ENCODE measurements at places on chromosomes 2 and 18.

- DNase-seq, result no peak
Measured at GRCh38 chr2:235618039-235618438, 124.2 kb downstream of the AGAP1 start.

GRCh38 chr2:2837746-2838547 lies 506.9 kb upstream of the MYT1L start:
- no peak for DNase-seq

DNA sequence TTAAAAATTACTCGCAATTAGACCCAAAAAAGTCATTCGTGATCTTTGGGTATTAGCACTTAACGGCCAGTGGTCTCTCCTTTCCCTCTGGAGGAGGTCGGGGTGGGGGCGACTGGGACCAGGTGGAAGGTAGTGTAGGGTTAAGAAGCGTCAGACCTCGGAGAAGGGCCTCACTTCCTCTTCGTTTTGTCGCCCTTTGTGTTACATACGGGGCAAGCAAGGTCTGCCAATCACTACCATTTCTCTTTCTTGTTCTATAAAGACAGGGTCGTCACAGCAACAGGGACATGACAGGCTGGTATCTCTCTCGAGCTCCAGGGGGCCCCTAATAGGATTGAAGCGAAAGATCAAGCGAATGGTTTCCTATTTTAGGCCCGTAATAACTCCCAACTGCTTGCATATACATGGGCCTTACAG lies 136.6 kb downstream of the INSIG2 start:
- no peak for DNase-seq

DNA sequence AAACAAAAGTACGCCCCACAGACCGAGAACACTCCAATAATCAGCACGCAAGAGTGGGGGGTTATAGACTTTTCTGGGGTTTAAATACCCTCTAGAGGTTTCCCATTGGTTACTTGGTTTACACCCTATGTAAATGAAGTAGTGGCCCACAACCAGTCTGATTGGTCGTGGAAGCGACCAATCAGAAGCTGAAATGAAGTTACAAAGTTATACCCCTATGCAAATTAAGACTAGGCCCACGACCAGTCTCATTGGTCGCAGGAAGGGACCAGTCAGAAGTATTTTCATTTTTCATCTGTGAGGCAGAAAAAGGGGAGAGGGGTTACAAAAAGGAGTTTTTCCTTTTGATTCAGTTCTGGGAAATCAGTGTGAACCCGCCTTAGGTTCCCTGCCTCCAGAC lies 55.3 kb upstream of the YWHAQ start:
- DNase-seq, result no peak

DNA sequence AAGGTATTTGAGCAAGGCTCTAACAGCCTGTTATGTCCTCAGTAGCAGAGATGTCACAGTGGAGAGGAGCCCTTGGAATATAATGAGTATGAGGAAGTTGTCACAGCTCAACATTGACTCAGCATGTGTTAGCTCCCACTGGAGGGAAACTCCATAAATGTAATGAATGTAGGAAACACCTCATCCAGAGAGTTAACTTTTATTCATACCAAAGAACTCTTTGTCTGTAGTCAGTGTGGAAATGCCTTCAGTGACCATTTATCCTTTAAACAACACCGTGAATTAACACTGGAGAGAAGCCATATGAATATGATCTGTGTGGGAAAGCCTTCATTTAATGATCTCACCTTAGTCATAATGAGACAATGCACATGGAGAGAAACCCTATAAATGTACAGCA lies 59.7 kb downstream of the CYP1B1 start:
- no peak for DNase-seq

GRCh38 chr2:98140210-98140609 lies 53.2 kb downstream of the VWA3B start:
- no peak for DNase-seq

DNA sequence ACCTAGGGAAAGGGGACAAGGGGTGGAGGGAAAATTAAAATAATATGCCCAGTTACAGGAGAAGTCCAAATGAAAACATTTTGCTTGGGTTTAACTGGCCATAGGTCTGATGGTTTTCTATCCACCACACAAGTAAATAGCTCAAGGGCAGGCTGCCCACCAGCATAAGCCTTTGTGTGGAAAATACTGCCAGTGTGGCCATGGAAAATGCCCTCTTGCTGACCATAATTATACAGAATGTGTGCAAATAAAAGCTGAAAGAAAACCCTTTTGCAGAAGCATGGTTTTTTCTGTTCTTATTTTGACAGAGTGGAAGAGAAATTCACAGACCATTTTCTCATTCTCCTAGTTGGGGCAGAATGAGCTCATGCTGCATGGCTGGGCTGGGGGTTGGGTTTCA lies 111.3 kb upstream of the SIX2 start:
- no peak for DNase-seq

DNA sequence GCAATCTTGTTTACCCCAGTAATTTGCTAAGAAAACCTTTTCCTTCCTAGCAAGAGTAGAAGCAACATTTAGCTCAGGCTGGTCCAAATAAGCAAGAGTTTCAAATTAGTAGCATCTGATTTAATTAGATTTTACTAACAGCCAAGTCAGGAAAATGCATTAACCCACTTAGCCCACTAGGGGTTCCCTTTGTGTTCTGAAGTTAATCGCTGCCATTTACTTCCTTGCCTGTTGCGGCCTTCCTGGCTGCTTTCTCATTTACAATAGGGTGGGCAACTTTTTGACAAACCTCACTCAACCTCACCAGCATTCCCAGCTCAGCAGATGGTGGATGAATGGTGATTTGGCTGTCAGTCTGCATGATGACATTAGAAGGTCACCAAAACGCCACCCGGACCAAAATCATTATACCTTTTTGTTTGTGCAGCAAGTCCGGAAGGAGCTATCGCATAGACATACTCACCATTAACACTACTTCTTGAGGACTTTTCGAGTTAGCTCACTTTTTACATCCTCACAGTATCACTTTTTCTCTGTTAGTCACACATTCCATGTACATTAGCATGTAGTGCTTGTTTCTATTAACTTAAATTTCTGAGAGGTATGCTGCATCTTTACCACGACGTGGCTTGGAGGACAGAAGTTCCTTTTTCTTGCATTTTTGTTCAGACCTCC lies 101.5 kb upstream of the SETBP1 start:
- DNase-seq, result no peak

- DNase-seq, result no peak
Measured at GRCh38 chr18:45889419-45890064, 64.1 kb downstream of the SIGLEC15 start.

Measured in anterior cingulate cortex (tissue), 58 donors.